NCI-H187 (cell line): ENCODE measurements at places on chromosomes 11 and 22.

- no peak for DNase-seq
Measured at GRCh38 chr11:1772270-1773130, 8.8 kb upstream of the CTSD start.

GRCh38 chr11:47551086-47551485, 1.8 kb downstream of the CELF1 start:
- DNase-seq = no peak

GRCh38 chr22:35521358-35522224, 19.0 kb upstream of the RASD2 start:
- no peak for DNase-seq

- no peak for DNase-seq
Measured at GRCh38 chr11:821512-822371, 3.0 kb downstream of the PNPLA2 start.

DNA sequence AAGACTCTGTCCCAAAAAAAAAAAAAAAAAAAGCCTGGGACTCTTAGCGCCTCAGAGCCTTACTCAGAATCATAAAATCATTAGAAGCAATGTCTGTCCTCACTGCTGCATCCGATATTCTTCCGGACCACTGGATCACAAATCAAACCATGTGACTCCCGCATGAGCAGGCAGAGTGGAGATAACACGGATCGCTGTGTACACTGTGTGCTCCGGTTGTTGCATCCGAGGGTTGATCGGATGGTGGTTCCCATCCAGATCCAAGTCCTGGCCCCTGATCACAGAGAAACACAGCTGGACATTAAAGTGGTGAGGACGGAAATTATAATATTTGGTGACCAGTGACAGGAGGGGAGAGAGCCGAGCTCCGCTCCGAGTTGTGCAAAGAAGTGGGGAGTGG, 9.7 kb upstream of the TXNRD2 start:
- no peak for DNase-seq

DNA sequence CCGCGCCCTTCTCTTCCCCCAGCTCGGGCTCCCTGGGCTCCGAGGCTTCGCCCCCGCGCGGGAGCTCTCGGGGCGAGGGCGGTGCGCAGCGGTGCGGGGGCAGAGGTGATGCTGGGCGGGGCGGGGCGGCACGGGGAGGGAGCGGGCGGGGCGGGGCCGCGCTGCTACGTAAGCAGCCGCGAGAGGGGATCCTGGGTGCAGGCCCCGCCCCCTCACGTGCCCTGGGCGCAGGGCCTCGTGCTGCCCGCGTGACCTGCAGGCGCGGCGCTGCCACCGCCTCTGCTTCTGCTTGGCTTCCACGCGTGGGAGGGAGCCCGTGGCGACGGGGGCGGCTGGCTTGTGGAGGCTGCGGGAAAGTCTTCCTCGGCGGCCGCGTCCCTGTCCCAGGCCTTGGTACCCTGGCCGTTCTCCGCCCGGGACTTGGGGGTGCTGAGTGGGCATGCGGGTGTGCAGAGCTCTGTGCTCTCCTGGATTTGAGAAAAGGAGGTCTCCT, 132.6 kb upstream of the HSD17B12 start:
- no peak for DNase-seq
